ENCODE measurements at places on chromosomes 11 and 22.

DNA sequence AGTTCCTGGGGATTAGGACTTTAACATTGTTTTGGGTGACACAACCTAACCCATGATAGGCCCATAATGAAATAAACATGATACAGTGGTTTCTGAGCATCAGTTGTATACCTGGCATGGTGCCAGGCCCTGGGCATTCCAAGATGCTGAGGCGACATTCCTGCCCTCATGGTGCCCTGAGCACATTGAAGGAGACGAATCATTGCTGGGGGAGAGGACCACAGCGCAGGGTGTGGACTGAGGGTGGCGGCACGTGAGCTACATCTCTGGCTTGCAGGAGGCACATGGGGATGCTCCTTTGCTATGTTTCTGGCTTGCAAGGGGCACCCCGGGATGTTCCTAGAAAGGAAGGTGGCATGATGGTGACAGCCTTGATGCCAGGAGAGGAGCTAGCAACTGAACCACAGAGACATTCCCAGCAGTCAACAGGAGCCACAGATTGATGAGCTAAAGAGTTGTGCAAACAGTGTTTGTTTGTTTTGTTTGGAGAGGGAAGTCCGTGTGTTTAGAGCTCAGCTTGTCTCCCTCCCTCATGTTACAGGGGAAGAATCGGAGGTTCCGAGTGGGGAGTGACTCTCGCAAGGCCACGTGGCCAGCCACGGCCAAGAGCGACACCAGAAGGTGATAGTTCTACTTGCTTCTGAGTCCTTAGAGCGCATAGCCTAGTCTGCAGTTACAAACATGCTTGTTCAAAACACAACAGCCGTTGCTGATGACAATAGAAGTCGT, 106.4 kb downstream of the MIAT start:
- DNase-seq = no peak

GRCh38 chr11:84740050-84740449, 887.1 kb downstream of the DLG2 start:
- DNase-seq = no peak

GRCh38 chr11:57674251-57674650, 6.3 kb downstream of the ZDHHC5 start:
- DNase-seq = no peak

DNA sequence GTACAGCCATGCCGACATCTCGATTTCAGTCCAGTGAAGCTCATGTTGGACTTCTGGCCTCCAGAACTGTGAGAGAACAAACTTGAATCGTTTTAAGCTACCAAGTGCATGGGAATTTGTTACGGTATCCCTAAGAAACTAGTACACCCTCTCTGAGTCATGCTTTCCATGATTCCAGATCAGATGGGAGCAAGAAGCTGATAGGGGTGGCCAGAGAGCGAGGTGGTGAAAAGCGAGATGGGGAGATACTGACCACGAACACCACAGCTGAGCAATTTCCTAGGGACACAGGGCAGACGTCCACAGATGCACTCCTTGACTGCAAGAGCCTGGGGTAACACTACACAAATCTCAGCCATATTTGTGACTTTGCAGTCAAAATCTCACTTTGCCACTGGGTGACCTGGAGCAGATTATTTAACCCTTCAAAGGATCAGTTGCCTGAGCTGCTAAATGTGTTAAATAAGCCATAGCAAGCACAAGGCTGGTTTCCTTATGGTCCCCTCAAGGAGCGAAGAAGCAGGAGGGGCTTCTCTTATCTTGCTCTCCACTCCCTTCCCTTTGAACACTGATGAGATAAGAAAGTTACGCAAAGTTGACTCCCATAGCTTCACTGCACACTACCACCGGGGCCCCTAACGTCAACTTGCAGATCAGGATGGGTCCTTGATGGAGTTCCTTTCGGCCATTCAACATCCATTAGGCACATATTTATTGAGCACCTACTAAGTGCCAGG, 22.6 kb upstream of the RCN1 start:
- DNase-seq = no peak
